ENCODE measurements at places on chromosomes 5 and 9.

- DNase-seq = no peak
Observed at GRCh38 chr5:104347119-104347708, 784.6 kb upstream of the NUDT12 start.

- DNase-seq = no peak
Observed at GRCh38 chr5:168110384-168110783, 181.1 kb upstream of the WWC1 start.

DNA sequence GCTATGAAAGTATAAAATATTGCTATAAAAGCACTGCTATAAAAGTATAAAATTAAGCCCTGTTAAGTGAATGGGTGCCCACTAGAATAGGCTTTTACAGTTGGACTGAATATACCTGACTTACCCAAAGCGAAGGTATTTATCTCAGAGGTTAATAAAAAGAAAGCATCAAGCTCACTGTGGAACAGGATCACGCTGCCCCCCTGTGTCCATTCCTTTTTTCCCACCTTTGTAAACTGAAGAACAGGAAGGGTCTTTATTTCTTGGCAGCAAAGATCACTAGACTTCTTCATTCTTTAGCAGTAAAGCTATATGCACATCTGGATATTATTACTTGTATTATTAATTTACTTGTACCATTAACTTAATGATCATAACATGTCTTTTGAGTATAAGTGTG, 22.1 kb upstream of the PLPP6 start:
- DNase-seq = peak; percentile 76

DNA sequence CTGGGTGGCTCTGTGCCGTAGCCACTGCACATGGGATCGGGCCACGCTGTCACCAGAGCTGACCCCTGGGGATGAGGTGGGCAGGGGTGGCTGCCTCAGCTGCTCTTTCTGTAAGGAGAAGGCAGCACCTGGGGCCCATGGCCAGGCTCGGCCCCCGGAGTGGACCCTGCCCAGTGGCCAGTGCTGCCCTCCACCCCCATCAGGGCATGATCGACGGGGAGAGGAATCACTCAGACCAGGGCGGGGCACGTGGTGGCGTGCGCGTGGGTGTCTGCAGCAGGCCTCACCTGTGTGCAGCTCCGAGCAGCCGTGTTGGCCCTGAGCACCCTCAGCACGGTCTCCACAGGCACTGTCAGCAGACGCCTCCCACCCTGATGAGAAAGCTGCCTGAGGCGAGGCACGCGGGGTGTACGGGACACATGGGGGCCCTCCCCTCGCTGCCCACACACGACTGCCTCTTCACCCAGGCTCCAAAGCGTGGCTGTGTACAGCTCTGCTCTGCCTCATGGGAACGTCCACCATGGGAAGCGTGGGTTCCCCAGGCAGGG, 8.6 kb upstream of the CARD9 start:
- no peak for DNase-seq

GRCh38 chr9:136851941-136852663, at the start of gene MAMDC4:
Gene MAMDC4 (plus strand): TSS chr9:136852346. CDS start chr9:136852417, 71 bp downstream.
- no peak for DNase-seq

Data from activated naive CD4-positive, alpha-beta T cell treated with anti-CD3 and anti-CD28 coated beads for 36 hours (primary cell).